ENCODE measurements at places on chromosomes 5 and 9.
A peak's percentile ranks its signal among the peaks of the same experiment; 100 is the strongest.

DNA sequence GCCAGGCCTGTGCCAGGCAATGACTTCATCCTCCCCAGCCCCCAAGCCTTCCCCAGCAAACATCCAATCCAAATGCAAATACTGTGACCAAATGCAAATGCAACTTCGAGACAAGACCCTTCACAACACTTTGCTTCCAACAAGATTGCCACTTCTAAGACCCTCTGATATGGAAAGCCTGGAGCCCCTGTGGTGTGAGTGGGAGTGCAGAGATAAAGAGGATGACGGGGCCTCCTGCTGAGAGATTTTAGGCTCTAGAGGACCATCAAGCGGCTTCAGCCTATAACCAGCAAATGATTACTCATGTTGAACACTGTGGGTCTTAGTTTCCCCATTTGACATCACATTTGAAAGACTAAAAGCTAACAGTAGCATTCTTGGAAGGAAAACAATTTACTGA is 46.6 kb upstream of the GABRP start:
- DNase-seq = no peak

DNA sequence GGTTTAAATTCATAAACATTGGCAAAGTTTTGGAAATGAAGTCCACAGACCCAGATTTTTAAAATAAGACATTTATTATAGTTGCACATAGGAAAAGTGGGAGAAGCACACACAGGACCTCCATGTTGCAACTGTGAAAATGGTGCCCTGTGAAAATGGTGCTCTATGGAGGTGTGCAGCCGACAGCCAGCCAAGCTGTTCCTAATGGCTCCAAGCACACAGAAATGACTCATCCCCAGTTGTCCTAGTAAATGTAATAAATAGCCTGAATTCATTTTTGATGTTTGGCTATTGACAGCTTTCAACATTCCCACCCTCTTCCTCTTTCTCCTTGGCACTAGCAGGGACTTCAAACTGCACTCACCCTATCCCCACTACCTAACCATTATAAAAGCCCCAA is 590.9 kb downstream of the CAAP1 start:
- no peak for DNase-seq

DNA sequence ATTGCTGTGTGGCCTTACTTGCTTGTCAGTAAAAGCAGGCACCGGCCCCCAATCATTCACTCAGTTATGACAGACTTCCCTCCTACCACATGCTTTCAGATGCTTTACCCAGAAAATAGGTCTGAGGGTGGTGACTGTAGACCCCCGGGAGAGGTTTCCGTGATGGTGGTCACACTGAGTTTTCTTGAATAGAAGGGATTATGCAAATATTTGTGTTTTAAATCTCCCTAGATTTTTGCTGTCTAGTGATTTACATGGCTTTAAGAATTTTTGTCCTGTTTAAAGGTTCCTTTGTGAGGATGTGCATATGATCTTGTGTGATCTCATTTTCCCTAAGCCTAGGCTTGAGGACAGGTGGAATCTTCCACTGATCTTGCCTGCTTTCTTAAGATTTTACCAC is 281.7 kb downstream of the FANCC start:
- no peak for DNase-seq

- DNase-seq = no peak
Observed at GRCh38 chr5:175516933-175517823, 38.8 kb downstream of the SFXN1 start.

- peak; percentile 87 for DNase-seq
Observed at GRCh38 chr9:88747768-88748167, 212.8 kb downstream of the NXNL2 start.

DNA sequence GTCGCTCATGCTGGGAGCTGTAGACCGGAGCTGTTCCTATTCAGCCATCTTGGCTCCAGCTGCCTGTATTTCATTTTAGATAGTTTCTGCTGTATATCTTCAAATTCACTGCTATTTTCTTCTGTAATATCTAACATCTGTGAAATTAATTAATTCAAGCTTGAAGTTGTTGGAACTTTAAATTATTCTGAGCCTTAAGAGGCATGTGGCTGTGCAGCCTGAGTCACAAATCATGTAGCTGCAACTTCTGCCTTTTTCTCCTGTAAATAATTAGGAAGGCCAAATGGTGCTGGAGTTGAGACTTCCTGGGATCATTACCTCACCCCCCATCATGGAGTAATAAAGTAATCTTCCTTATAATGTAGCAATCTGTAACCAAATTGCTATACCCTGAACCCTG is 183.3 kb upstream of the PCSK5 start:
- no peak for DNase-seq

GRCh38 chr5:68518286-68518685 is 302.7 kb downstream of the PIK3R1 start:
- DNase-seq = no peak

GRCh38 chr5:142749321-142749720 is 20.9 kb upstream of the ARHGAP26 start:
- peak; percentile 41 for DNase-seq

DNA sequence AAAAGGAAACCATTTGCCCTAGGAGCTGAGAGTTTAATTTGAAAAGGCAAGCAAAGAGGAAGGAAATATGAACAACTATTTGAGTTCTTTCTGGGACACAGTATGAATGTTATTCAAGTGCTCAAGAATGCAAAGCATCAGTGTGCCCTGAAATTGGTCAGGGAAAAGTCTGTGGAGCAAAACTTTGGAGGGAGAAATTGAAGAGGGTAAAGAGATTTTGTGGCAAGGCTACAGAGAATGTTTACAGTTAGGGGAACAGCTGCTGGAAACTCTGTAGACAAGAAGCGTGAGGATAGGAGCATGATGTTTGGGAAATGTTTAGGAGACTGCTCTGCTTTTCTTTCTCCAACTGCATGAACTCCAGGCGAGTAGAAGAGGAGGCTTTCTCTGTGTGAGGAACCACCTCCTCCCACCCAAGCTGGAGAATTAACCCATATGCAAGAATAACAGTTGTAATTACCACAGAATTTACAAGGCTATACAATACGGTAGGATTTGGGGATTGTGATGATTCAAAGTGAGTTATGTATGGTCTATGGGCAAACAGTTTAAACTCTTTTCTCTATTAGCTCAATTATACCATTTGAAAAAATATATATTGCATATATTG is 75.4 kb upstream of the IL7R start:
- peak; percentile 48 for DNase-seq

DNA sequence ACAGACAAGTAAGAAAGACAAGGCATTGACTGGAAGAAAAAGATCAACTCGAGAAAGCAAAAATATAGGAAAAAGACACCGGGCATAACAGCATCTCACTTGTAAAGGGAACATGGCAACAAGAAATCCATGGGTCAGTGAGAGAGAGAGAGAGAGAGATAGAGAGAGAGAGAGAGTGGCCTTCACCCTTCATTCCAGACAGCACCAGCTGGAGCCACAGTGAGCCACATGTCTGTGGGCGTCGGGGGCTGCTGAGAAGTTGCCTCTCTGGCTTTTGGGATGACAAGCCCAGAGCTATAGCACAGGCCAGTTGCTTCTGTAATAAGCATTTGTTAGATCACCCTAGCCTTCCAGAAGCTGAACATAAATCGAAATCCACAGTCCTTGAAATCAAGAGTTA is 20.3 kb upstream of the ENC1 start:
- no peak for DNase-seq

DNA sequence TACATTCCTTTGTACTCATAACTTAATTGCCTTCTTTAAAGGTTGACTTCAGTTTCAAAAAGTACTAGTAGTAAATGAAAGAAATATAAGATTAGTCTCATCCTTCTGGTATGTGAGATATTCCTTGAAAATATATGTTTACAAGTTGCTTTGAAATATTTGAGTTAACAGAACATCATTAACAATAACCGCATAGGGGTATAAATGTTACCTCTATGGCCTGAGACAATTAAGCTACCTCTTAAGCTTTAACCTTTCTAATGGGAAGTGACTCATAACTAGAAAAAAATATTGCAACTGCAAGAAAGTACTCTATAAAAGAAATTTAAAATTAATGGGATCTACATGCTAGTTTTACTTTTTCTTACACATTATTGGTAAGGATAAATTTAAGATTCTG is 399.0 kb downstream of the CDH10 start:
- DNase-seq = no peak

DNA sequence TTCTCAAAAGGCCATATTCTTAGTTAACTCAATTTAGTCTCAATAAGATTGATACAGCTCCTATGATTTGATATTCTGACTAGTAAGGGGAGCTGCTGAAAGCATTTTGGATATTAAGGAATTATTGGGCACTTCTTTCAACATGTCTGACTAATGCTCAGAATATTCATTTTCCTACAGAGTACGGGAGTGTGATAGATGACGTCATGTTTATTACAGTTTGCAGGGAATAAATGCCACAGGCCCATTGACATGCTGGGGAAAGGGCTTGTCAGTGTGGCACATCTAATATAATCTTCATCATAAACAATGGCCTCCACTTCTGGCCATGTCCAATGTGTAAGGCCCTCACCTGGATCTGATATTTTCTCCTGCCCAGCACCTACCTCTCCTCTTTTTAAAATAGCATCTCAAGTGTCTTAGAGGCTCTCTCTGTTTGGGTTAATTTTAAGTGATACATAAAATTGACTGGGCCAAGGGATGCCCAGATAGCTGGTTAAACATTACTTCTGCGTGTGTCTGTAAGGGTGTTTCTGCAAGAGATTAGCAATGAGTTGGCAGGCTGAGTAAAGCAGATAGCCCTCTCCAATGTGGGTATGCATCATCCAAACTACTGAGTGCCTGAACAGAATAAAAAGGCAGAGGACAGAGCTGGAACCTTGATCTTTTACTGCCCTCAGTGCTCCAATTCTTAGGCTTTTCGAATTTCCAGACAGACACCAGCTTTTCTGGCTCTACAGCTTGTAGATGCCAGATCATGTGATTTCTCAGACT is 99.3 kb downstream of the SLC24A2 start:
- no peak for DNase-seq

- peak; percentile 46 for DNase-seq
Observed at GRCh38 chr5:129899454-129899853, 4.8 kb upstream of the CHSY3 start.

GRCh38 chr9:89595646-89596045 is 9.2 kb upstream of the GADD45G start:
- DNase-seq = no peak

DNA sequence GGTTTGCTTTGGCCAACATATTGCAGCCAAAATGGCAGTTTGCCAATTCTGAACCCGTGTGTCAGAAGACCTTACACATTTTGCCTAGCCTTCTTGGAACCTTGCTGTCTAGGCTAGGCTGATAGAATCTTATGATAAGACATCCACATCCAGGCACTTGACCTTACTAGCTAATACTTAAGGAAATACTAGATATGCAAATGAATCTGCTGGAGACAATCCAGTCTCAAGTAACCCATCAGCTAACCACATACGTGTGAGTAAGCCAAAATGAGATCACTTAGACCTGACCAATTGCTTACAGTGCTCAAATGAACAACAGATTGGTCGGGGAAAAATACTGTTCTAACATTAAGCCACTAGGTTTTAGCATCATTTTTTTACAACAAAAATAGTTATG is 1504.6 kb upstream of the CDH9 start:
- DNase-seq = peak; percentile 65

GRCh38 chr5:32833127-32833526 is 122.0 kb downstream of the NPR3 start:
- DNase-seq = no peak

DNA sequence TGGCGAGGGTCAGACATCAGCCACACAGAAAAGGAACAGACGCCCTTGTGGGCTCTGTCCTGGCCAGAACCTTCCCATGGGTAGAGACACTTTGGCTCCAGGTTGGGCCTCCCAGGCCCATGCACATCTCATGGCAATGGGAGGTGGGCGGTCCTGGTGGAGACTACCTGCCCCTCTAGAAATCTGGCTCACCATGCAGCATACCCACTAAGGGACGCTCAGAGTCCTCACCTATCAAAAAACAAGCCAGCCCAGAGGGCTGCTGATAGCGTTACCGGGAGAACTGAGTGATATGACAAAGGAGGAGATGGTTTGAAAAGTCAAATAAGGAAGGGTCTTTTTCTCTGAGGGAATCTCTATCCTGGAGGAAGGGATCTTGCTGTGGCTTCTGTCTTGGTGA is 62.1 kb downstream of the C5orf15 start:
- DNase-seq = no peak

Data from fibroblast of skin of back (primary cell).